ENCODE measurements at places on chromosomes 5 and 9. TPM values are rescaled to one million over a fixed set of nuclear protein-coding genes. Genes with fewer than 3 reads are reported as not detected.

DNA sequence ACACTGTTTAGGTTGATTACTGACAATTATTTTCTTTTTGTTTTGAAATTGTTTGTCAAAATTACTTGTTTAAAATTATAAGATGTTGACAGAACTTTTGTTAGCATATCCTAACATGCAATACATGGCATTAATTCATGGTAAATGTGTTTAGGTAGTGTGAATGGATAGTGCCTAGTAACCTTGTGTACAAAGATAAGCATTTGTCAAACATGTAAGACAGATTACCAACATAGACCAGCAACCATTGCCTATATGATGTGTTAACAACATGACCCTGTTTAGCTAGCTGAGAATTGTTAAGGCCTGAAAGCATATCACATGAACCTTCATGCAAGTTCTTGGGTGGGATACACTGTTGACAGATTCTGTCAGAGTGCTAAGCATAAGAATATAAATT, 13.4 kb downstream of the MAN2A1 start:
- H3K4me3 ChIP-seq: no peak overlapping the region
- H3K27me3 ChIP-seq: no peaks in the 10 kb centered on the region
- ATAC-seq: no peak
- no peak overlapping the region for H3K27ac ChIP-seq

GRCh38 chr5:6943197-6944112, 230.2 kb downstream of the TENT4A start:
- H3K27me3 ChIP-seq: peaks cover 6% of the 10 kb centered on the region
- ATAC-seq: no peak
- H3K27ac ChIP-seq: no peak overlapping the region
- no peaks in the 10 kb centered on the region for H3K4me1 ChIP-seq
- no peaks in the 10 kb centered on the region for H3K36me3 ChIP-seq
- no peak overlapping the region for H3K4me3 ChIP-seq

GRCh38 chr5:75046366-75047142, 5.8 kb downstream of the GCNT4 start:
- ATAC-seq: no peak
- no peaks in the 10 kb centered on the region for H3K27me3 ChIP-seq
- peaks cover 47% of the 10 kb centered on the region for H3K4me1 ChIP-seq
- H3K4me3 ChIP-seq: no peak overlapping the region
- no peak overlapping the region for H3K27ac ChIP-seq
- no peaks in the 10 kb centered on the region for H3K36me3 ChIP-seq

DNA sequence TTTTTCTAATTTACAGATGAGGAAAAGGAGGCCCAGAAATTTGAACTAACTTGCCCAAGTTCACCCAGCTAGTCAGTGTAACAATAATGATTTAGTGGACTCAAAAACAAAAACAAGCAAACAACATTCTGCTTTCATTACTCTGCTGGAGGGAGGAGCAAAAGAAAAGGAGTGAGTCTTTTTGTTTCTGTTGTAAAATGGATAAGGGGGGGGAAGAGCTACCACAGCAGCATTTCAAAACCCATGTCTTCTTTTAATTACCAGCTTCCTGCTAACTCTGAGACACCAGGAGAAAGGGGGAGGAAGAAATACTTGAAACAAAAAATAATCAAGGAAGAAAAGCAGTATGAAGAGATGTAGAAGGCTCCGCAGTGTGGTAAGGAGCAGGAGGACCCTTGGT, 39.2 kb upstream of the EQTN start:
- no peaks in the 10 kb centered on the region for H3K27me3 ChIP-seq
- no peak overlapping the region for H3K4me3 ChIP-seq
- peaks cover 50% of the 10 kb centered on the region for H3K4me1 ChIP-seq
- no peak for ATAC-seq
- no peaks in the 10 kb centered on the region for H3K36me3 ChIP-seq

- no peak for ATAC-seq
- no peaks in the 10 kb centered on the region for H3K36me3 ChIP-seq
- no peak overlapping the region for H3K4me3 ChIP-seq
- H3K27ac ChIP-seq: no peak overlapping the region
Observed at GRCh38 chr5:162888268-162888667, 549.1 kb upstream of the CCNG1 start.

GRCh38 chr9:109542922-109543321, 44.8 kb upstream of the PTPN3 start:
- peaks cover 26% of the 10 kb centered on the region for H3K27me3 ChIP-seq
- H3K36me3 ChIP-seq: no peaks in the 10 kb centered on the region
- H3K4me3 ChIP-seq: no peak overlapping the region
- no peak overlapping the region for H3K27ac ChIP-seq

GRCh38 chr5:58410441-58410840, 49.4 kb downstream of the PLK2 start:
- no peaks in the 10 kb centered on the region for H3K27me3 ChIP-seq
- no peaks in the 10 kb centered on the region for H3K4me1 ChIP-seq
- H3K36me3 ChIP-seq: no peaks in the 10 kb centered on the region
- no peak overlapping the region for H3K27ac ChIP-seq
- ATAC-seq: no peak

DNA sequence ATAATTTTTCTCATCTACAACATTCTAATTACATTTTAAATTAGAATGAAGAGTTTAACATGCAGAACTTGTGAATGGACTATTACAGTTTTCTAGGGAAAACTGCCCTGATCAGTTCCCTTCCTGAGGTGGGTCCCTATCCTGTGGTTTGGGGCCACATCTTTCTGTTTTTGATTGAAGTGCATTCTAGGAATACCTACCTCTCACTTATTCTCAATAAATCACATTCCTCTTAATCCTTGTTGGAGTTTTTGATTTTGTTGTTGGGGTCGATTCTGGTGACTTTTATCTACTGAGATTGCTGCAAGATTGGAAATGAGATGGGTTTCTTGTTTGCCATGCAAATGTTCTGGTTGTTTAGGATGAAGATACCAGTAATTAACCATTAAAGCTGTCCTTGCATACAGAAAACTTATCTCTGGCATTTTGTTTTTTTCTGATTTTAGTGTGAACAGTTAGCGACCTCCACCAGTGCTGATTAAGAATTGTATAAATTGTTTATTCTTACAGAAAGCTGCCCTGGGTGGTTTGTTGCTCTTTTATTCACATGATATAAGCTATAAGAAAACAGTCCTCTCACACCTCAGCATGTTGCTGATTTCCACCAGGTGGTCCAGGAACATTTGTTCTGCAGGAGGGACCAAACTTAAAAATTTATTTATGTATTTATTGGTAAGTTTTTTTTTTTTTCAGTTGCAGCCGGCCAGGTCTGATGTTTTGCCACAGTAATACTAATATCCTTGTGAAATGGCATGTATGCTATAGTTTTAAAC, 269.9 kb downstream of the FANCC start:
- peaks cover 26% of the 10 kb centered on the region for H3K4me1 ChIP-seq
- H3K27ac ChIP-seq: peak overlapping the region; percentile 89

- H3K4me3 ChIP-seq: no peak overlapping the region
- no peak for ATAC-seq
Observed at GRCh38 chr5:40378396-40379177, 301.1 kb upstream of the PTGER4 start.

DNA sequence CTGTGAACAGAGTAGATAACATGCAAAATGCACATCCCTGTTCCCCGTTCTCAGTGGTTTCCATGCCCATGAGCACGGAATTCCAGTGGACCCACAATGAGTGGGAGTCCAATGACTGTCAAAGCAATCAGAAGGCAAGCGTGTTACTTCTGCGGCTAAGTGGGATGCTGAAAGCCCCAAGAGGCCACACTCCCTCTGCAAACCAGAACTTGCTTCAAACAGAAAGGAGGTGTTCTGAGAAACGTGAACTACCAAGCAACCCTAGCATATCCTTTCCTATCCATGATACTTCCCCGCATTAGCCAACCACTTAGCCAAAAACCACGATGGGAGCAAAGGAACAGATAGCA, 21.7 kb upstream of the MVB12B start:
- no peaks in the 10 kb centered on the region for H3K27me3 ChIP-seq
- H3K4me1 ChIP-seq: no peaks in the 10 kb centered on the region
- ATAC-seq: no peak
- no peak overlapping the region for H3K4me3 ChIP-seq
- no peaks in the 10 kb centered on the region for H3K36me3 ChIP-seq

DNA sequence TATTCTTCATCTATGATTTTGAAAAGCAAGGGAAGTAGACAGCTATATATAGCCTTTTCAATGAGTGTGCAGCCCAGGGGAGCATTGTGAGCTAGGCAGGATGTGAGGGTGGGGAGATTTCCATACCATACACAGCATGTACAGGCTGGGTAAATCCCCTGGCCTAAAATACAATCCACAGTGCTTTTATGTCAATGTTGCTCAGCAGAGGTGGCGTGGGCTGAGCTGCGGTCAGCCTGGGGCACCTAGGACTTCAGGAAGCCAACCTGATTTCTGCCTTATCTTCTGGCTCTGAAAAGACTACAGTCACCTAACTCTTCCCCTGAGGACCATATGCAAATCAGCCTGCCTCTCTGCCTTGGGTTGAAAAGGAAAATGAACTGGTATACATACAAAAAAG, 6.3 kb upstream of the GARIN3 start:
- no peak overlapping the region for H3K4me3 ChIP-seq
- no peak overlapping the region for H3K27ac ChIP-seq
- no peaks in the 10 kb centered on the region for H3K36me3 ChIP-seq

DNA sequence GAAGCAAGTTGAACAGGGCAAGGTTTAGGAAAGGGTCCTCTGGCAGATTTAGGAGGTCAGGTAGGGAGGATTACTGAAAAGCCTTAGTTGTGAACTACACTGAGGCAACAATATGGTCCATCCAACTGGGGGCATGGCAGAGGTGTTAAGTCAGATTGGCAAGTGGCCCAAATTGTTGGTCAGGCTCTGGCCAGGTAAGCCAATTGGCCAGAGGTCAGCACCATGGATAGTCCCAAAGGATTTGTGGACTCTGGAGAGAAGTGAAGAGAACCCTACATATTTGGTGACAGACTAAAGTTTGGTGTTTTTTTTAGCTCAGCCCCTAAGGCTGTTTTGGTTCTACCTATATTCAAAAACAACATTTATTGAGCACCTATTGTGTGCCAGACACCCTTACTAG, 39.1 kb upstream of the RASGRF2 start:
- H3K36me3 ChIP-seq: no peaks in the 10 kb centered on the region
- H3K4me3 ChIP-seq: no peak overlapping the region
- no peak for ATAC-seq
- no peaks in the 10 kb centered on the region for H3K4me1 ChIP-seq

- H3K4me3 ChIP-seq: no peak overlapping the region
- H3K27me3 ChIP-seq: no peaks in the 10 kb centered on the region
- ATAC-seq: no peak
- H3K36me3 ChIP-seq: no peaks in the 10 kb centered on the region
- no peak overlapping the region for H3K27ac ChIP-seq
Observed at GRCh38 chr9:116070256-116070914, 83.2 kb upstream of the PAPPA start.

- no peaks in the 10 kb centered on the region for H3K36me3 ChIP-seq
- no peak overlapping the region for H3K4me3 ChIP-seq
- H3K4me1 ChIP-seq: peaks cover 19% of the 10 kb centered on the region
- H3K27me3 ChIP-seq: no peaks in the 10 kb centered on the region
- no peak for ATAC-seq
Observed at GRCh38 chr5:93307557-93307956, 273.5 kb downstream of the NR2F1-AS1 start.

GRCh38 chr9:133103183-133103986, 17.7 kb downstream of the RALGDS start:
- H3K27ac ChIP-seq: no peak overlapping the region
- no peak overlapping the region for H3K4me3 ChIP-seq
- peak; percentile 71 for ATAC-seq

IL3 gene
- not detected for total RNA-seq

ANKRD34B gene
- total RNA-seq: not detected

TAF11L5 gene
- not detected for total RNA-seq

SPACA9 gene
- total RNA-seq: 3.2 TPM

Data from gastroesophageal sphincter (tissue), 4 donors.